Foreskin fibroblast (primary cell): ENCODE measurements at places on chromosomes 12 and 14.

DNA sequence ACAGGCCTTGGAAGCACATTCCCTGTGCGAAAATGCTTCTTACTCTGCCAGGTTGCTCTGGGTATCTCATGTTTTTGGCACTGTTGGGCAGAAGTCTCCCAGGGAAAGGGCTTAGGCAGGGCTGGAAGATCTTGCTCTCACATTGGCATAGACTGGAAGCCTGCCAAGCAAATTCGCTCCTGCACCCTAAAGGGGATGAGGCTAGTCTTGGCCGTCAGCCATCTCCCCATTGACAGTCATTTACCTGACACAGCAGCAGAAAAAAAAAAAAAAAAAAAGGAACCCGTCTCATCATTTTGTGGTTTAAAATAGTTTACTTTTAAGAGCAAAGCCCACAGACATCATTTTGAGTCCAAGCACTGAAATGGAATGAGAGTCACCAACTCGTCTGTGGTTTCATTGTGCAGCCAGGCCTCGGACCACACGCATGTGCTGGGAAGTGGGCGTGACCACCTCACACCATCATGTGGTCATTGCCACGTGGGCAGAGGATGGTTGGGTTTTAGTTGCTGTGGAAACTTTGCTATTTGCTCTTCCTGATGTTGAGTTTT, 84.8 kb downstream of the NRXN3 start:
- no peak for DNase-seq

- DNase-seq: no peak
These were observed 11.2 kb downstream of the ATG2B start for GRCh38 chr14:96351986-96352385.

- DNase-seq: peak; percentile 44
These were observed 30.5 kb upstream of the AP4S1 start for GRCh38 chr14:30994681-30995620.

- no peak for DNase-seq
These were observed 618.6 kb downstream of the AACS start for GRCh38 chr12:125683748-125684381.

DNA sequence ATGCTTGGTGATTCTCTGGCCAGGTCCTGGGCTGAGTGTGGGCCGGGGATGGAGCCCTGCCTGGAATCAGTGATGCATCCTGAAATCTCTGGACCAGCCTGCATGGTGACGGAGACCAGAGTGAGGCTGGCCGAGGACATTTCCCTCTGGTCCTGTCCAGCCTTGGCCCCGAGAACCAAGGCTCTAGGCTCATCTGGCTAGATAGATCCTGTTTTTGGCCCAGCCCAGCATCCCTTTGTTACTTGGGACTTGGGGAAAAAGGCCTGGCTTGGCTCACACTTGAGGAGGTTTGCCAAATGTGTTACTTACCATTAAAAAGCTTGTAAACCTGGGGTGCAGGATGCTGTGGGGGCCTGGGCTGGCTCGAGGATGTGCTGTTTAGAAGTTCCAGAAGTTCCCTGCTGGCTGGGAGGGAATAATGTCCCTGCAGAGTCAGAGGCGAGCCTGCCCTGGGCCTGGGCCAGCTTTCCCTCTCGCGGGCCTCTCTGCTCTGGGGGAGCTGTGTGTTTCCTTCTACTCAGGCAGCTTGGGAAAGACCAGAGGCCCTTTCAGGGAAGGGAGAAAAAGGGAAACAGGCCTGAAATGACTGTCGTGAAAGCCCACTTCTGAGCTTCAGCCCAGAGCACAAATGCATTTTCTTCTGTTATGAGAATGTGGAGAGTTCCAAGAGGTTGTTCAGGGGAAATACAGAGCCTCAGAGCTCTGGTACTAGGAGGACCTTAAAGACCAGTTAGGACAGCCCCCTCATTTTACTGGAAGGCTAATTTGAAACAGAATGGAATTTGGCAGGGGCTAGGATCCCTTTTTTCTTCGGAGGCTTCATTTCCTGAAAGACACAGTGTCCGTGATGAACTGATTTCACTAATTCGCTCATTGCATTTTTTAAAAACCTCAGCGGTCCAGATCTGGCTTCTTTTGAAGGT, 47.2 kb upstream of the CTDSP2 start:
- DNase-seq: peak; percentile 94

DNA sequence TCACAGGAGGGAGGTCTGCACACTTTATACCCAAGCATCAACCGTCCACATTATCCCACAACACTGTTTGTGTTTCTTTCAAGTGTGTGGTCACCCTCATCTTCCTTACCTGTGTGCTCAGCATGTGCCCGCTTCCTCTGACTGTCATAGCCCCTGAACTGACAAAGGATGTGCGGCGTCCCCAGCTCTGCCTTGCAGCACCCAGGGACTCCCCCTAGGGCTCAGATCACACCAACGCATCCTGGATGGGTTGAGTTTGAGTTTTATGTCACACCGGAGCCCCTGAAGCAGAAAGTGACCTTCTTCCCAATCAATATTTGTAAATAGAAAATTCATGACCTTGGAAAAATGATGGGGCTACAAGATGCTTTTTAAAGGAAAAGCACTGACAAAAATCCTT, 770.7 kb upstream of the TMEM132C start:
- DNase-seq: no peak

DNA sequence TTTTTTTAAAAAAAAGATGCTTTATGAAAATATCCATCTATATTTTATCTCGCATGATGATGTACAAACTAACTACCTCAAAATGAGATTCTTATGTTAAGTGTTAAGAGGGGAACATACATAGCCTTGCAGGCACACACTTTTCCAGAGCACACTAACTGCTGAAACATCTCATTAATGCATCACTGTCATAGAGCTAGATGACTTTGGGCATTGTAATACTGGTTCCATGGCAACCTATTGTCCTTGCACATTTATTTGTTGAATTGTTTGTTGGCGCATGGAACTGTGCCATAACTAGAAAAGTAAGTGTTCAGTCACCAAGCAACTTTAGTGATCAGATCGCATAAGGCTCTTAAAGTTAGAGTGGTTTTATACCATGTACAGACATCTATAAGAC, 348.3 kb downstream of the GALC start:
- DNase-seq: no peak

DNA sequence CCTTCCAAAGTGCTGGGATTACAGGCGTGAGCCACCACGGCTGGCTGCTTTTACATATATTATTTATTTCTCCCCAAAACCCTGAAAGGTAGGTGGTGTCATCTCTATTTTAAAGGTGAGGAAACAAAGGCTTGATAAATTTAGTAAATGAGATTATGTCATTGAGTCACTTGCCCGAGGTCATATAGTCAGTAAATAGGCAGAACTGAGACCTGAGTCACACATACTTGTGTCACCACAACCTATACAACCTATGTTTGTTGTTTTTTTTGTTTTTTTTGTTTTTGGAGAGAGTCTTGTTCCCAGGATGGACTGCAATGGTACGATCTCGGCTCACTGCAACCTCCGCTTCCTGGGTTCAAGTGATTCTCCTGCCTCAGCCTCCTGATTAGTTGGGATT, 12.8 kb downstream of the TSFM start:
- no peak for DNase-seq

- DNase-seq: no peak
These were observed 4.3 kb downstream of the COQ10A start for GRCh38 chr12:56271031-56271430.

- DNase-seq: no peak
These were observed 354.4 kb downstream of the EGLN3 start for GRCh38 chr14:33596211-33597080.

GRCh38 chr12:57734591-57734990, 4.0 kb downstream of the AGAP2 start:
- no peak for DNase-seq
